ENCODE measurements at places on chromosomes 4 and X. TPM values are rescaled to one million over a fixed set of nuclear protein-coding genes. Genes with fewer than 3 reads are reported as not detected.

GRCh38 chrX:49001521-49002090, 458 bp downstream of the GRIPAP1 start:
- H3K27me3 ChIP-seq, result no peaks in the 10 kb centered on the region
- H3K4me1 ChIP-seq, result no peaks in the 10 kb centered on the region
- peak overlapping the region; percentile 54 for H3K4me3 ChIP-seq
- peak overlapping the region; percentile 83 for H3K27ac ChIP-seq

- no peak overlapping the region for H3K4me3 ChIP-seq
- H3K36me3 ChIP-seq, result no peaks in the 10 kb centered on the region
- no peak overlapping the region for H3K27ac ChIP-seq
- DNase-seq, result no peak
Observed at GRCh38 chr4:92198711-92199110, 105.1 kb upstream of the GRID2 start.

- DNase-seq, result no peak
- H3K27ac ChIP-seq, result no peak overlapping the region
- H3K36me3 ChIP-seq, result no peaks in the 10 kb centered on the region
Observed at GRCh38 chr4:134320048-134320447, 118.5 kb upstream of the PABPC4L start.

GRCh38 chr4:53705972-53706371, 114.7 kb upstream of the LNX1 start:
- no peak for DNase-seq
- H3K36me3 ChIP-seq, result no peaks in the 10 kb centered on the region
- H3K4me1 ChIP-seq, result no peaks in the 10 kb centered on the region
- no peak overlapping the region for H3K4me3 ChIP-seq

DNA sequence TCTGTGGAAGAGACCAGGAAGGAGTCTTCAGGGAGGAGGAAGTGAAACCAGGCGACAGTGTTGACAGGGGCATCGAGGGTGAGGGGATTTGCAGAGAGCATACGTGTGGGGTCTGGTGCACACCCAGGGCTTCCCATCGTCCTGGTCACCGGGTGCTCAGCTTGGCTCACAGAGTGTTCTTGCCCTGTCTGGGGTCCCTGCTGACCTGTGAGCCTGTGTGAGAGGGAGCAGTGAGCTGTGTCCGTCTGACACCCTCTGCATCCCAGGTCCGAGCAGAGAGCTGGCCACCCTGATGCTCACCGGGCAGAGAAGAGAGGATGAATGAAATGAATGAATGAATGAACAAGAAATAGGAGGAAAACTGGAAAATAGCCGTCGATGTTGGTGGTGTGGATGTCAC, 46.5 kb downstream of the CPZ start:
- H3K36me3 ChIP-seq, result no peaks in the 10 kb centered on the region
- DNase-seq, result no peak
- H3K4me1 ChIP-seq, result no peaks in the 10 kb centered on the region
- H3K4me3 ChIP-seq, result no peak overlapping the region
- H3K27ac ChIP-seq, result no peak overlapping the region

- DNase-seq, result no peak
- no peaks in the 10 kb centered on the region for H3K36me3 ChIP-seq
- H3K4me3 ChIP-seq, result no peak overlapping the region
- H3K27me3 ChIP-seq, result no peaks in the 10 kb centered on the region
- H3K27ac ChIP-seq, result no peak overlapping the region
- H3K4me1 ChIP-seq, result no peaks in the 10 kb centered on the region
Observed at GRCh38 chr4:153228512-153229140, 24.4 kb downstream of the TRIM2 start.

The S100P gene
- 21.9 TPM for total RNA-seq

The FGF16 gene
- total RNA-seq, result not detected
